ENCODE measurements at places on chromosomes 1 and 21.

GRCh38 chr1:58457023-58457635 lies 89.4 kb downstream of the OMA1 start:
- no peak for DNase-seq

- no peak for DNase-seq
These were observed 727.6 kb upstream of the CHRM3 start for GRCh38 chr1:238658763-238659162.

DNA sequence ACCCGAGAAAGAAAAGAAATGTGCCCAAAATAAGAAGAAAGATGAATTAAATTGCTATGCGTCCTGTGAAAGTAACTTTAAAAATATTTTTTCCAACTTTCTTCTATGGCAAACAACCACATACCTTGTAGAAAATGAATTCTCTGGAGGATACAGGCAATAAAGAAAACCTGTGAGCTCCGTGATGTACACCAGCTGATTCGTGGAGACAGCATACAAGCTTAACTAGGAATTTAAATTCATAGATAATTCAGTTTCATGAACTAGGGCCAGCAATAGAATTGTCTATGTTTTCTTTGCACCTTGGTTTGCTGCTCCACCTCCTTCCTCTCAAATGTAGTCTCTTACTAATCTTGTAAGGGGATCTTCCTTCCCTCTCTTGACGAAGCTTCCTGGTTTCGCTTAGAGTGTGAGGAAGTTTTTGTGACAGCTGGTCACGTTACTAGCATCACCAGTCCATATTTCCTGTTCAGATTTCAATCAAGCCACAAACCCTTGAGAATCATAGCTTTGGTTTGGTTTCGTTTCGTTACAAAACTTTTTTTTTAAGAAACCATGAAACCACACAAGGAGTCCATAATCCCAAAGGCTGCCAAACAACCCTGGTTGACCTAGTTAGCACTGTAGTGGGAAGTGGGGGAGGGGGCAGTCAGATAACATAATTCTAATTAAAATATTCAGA lies 35.8 kb downstream of the GREM2 start:
- DNase-seq = no peak

- DNase-seq = no peak
These were observed 27.5 kb downstream of the ZP4 start for GRCh38 chr1:237863234-237863633.

DNA sequence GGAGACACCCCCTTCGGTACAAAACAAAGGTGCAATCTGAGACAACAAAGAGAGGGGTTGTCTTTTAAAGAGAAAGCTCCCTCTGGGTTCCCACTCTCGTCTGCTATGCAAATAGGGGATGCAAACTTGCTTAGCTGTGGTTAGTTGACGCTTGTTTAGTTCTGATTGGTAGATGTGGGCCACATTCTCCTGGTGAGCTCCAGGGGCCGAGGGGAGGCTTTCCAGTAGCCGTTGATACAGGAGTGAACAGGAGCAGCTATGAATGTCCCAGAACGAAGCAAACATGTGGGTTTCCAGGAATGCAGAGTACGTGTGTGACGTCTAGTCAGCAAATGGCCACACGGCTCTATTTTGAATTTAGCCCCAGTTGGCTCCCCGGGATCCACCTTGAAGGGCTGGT lies 14.7 kb downstream of the TFF2 start:
- no peak for DNase-seq

GRCh38 chr1:160204526-160205241 lies 500 bp upstream of the PEA15 start:
- no peak for DNase-seq

DNA sequence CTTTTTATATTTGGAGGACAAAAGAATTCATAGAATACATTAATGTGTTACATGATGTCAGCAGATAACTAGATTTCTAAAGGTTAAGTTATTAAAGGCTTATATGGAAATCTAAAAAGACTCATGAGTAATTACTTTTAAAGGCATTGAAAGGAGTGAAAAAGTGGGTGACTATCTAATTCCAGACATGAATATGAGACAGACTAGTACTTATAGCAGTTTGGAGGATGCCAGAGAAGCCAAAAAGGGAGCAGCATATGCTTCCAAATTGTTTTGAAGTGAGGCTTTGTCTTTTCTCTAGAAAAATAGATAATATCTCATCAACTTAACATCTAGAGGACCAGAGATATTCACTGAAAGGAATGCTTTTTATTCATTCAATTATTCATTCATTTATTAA lies 275.5 kb upstream of the CACYBP start:
- DNase-seq = no peak

GRCh38 chr21:45458281-45459170 lies 53.6 kb downstream of the COL18A1 start:
- DNase-seq = no peak

DNA sequence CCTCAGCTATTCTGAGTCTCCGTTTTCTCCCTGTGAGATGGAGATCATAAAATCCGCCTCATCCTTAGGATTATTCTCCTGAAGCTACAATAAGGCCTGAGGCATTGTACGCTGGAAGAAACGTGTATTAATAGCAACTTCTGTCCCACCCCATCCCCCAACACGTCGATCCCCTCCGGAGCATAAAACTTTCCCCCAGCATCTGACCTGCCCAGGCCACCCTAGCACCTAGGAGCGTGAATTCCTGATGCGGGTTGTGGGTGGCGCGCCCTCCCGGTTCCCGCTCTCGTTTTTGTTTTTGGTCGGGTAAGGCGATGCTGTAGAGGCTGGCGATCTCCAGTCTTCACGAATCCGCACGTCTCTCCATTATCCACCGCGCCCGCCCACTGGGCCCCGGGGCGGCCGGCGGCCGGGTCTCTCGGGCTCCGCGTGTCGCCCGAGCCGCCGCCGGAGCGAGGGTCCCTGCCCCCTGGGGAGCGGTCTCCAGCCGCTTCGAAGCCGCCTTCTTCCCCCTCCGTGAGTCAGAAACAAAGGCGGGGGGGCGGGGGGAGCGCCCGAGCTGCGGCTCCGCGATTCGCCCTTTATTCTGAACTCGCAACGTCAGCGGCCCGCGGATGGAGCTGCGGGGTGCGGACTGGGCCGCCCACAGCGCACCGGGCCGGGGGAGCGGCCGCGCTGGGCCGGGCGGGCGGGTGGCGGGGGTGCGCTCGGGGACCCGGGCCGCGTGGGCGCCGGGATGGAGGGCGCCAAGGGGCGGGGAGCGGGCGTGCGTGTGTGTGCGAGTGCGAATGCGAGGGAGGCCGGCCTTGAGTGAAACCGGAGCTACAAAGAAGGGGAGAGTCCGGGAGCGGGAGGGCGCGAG lies at the start of gene PLEKHO1:
PLEKHO1 (plus strand) TSS at position 646 of the 862 bp plus-strand sequence. CDS start 342 bp downstream, outside the sequence.
- peak; percentile 64 for DNase-seq

DNA sequence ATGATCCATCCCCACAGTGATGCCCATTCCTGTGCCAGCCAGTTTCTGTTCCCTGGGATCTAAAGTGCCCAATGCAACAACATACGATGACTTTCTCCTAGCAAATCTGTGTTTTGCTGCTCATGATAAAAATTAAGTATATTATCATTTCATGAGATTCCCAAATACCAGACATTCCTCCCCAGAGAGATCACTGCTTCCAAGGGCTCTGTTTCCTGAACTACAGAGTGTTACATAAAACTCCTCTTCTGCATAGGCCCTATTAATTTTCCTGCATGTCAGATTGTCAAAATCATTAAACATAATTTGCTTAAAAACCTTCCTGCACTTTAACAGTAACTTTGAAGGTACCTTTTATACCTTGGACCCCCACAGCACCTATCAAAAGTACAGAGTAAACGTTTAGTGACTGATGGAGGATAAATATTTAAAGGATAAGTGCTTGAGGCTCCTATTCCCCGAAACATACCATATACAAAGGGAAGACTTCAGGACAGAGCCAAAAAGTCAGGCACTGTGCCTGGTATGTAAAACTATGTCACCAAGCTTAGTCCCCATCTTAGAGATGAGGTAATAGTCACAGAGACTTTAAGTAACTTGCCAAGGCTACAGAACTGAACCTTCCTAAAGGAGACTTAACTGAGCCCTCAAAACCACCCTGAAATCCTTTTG lies 50.2 kb downstream of the SLC25A24 start:
- no peak for DNase-seq

GRCh38 chr1:55604749-55605148 lies 389.6 kb upstream of the USP24 start:
- DNase-seq = no peak

GRCh38 chr1:18922848-18923755 lies 20.7 kb upstream of the ALDH4A1 start:
- DNase-seq = no peak

- DNase-seq = no peak
These were observed 3.7 kb downstream of the TCHH start for GRCh38 chr1:152111515-152111968.

DNA sequence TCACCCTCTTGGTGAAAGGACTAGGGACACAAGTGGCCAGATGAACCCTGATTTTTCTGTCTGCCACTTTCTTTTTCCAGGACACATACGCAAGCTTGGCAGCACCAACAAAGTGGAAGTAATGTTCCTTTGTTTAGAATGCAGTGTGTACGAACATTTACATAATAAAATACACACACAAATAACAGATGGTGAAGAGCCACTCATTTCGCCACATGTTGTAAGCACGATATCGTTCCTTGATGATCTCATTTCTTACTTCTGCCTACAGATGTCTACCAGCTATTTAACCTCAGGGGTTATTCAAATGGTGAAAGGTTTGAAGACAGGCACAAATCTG lies 670.2 kb upstream of the CXADR start:
- DNase-seq = no peak

- no peak for DNase-seq
These were observed 3.8 kb downstream of the STMN1 start for GRCh38 chr1:25902462-25902861.

DNA sequence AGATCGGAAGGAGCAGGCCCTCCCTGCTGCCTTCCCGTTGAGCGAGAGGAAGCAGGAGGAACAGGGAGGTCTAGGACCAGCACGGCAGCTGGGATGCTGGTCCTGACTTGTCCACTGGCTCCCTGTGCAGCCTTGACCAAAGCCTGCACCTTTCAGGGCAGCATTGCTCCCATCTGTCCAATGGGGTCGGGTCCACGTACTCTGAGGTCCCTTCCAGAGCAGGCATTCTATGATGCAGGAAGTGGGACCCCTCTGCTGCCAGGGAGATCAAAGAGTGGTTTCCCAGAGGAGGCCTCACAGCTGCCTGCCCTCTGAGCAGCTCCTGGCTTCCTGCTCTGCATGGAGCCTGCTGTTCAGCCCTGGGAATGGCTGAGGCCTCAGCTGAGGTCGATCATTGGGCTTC lies 21.7 kb upstream of the ZNF362 start:
- no peak for DNase-seq

DNA sequence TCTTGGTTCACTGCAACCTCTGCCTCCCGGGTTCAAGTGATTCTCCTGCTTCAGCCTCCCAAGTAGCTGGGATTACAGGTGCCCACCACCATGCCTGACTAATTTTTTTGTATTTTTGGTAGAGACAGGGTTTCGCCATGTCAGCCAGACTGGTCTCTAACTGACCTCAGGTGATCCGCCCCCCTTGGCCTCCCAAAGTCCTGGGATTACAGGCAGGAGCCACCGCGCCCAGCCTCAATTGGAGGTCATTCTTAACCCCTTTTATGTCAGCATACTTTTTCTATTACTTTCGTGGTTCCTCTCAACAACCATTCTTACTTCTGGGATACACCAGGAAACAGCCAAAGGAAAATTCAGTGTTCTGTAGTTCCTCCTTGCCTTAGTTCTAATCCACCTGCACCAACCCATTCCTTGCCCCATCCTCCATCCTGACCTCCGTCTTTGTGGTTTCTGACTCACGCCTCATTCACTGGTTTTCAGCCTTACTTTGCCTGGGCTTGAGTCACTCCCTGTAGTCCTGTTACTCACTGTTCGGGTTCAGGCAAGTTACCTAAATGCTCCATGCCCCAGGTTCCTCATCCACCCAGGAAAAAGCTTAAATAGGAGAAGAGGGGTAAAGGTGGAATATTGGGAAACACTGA lies 12.9 kb upstream of the BCL10 start:
- no peak for DNase-seq

GRCh38 chr1:58392083-58392482 lies 154.4 kb downstream of the OMA1 start:
- no peak for DNase-seq

GRCh38 chr1:207072233-207072632 lies 16.4 kb upstream of the C4BPB start:
- DNase-seq = no peak

- DNase-seq = no peak
These were observed 12.1 kb downstream of the PGBD2 start for GRCh38 chr1:248918131-248918530.

GRCh38 chr1:227709451-227709850 lies 25.7 kb downstream of the JMJD4 start:
- DNase-seq = no peak

GRCh38 chr1:162676750-162677149 lies 44.5 kb downstream of the DDR2 start:
- DNase-seq = no peak

- no peak for DNase-seq
These were observed 44.8 kb downstream of the USP25 start for GRCh38 chr21:15774590-15774989.

GRCh38 chr1:154931940-154932487 lies 4.5 kb downstream of the PMVK start:
- no peak for DNase-seq

DNA sequence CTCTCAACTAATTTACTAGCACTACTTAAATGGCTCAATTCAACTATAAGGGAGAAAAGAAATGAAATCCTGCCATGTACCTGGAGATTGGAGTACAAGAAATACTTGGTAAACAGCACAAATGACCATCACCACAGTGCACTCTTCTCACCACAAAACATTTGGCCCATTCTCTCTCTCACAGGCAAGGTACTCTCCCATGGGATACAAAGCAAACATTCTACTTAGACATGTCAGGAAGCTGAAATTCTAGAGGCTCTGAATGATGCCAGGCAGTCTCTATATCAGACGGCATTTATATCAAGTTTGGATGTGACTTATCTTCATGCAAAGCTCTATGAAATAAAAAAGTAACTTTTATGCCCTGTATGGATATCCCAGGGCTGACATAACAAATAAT lies 72.5 kb downstream of the DPT start:
- no peak for DNase-seq

DNA sequence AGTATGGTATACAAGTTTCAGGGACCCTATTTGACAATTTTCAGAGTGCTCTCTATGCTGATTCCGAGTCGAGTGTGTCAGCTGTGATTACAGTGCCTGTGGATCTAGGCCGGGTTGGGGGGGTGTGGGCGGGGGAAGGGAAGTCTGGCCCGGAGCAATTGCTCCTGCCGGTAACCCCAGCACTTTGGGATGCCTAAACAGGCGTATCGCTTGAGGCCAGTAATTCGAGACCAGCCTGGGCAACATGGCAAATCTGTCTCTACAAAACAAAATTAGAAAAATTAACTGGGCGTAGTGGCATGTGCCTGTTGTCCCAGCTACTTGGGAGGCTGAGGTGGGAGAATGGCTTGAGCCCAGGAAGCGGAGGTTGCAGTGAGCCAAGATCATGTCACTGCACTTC lies 1.6 kb upstream of the IL10RB start:
- no peak for DNase-seq

GRCh38 chr1:245604979-245605378 lies 450.2 kb downstream of the KIF26B start:
- DNase-seq = no peak

DNA sequence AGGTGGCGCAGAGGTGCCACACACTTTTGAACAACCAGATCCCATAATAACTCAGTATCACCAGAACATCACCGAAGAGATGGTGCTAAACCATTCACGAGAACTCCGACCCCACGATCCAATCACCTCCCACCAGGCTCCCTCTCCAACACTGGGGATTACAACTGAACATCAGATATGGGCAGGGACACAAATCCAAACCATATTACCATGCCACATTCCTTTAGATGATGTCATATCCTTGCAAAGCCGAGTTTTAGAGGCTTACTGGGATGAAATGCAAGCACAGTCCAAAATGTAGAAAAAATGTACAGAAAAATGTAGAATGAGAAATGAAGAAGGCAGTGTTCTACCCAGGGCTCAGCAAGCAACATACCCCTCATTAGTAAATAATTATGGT lies 64.7 kb downstream of the SGIP1 start:
- DNase-seq = no peak
